Adrenal gland (tissue), 19 donors: ENCODE measurements at places on chromosomes 12 and 14. TPM values are rescaled to one million over a fixed set of nuclear protein-coding genes. Genes with fewer than 3 reads are reported as not detected.

DNA sequence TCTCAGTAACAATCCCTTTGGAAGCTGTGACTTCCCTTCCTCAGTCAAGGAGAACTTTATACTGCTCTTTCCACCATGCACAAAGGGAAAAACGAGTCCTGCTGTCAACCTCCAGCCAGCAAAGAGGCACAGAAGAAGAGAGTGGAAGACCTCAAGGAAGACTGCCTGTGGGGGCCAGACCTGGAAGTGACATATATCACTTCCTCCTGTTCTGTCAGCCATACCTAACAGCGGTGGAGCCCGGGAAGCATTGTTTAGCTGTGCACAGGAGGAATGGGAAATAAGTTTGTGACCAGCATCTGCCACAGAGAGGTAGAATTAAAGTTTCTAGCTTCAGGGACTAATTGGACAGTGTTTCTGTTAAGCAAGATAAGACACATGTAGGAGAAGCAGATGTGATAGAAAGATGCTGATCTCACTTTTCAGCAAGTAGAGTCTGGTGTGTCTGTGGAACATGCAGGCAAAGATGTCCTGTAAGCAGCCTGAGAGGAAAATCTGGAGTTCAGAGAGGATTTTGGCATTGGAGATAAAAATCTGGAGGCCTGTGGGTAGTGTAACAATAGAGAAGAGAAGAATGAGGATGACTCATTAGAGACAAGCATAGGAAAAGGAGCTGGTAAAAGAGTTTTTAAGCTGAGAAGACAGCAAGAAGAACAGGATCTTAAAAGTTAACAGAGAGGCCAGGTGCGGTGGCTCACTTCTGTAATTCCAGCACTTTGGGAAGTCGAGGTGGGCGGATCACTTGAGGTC, 141.6 kb upstream of the CPSF6 start:
- no peaks in the 10 kb centered on the region for H3K36me3 ChIP-seq
- no peak for DNase-seq
- H3K27me3 ChIP-seq = no peaks in the 10 kb centered on the region
- H3K4me3 ChIP-seq = no peak overlapping the region

GRCh38 chr14:81348061-81348460, 52.1 kb downstream of the STON2 start:
- H3K4me3 ChIP-seq = no peak overlapping the region
- no peak for DNase-seq
- no peaks in the 10 kb centered on the region for H3K4me1 ChIP-seq
- no peak overlapping the region for H3K27ac ChIP-seq
- no peaks in the 10 kb centered on the region for H3K27me3 ChIP-seq

- H3K27ac ChIP-seq = no peak overlapping the region
- H3K36me3 ChIP-seq = no peaks in the 10 kb centered on the region
- peaks cover 18% of the 10 kb centered on the region for H3K4me1 ChIP-seq
- DNase-seq = no peak
- H3K4me3 ChIP-seq = no peak overlapping the region
- H3K27me3 ChIP-seq = no peaks in the 10 kb centered on the region
Measured at GRCh38 chr14:35212471-35213142, 79.6 kb upstream of the PSMA6 start.

DNA sequence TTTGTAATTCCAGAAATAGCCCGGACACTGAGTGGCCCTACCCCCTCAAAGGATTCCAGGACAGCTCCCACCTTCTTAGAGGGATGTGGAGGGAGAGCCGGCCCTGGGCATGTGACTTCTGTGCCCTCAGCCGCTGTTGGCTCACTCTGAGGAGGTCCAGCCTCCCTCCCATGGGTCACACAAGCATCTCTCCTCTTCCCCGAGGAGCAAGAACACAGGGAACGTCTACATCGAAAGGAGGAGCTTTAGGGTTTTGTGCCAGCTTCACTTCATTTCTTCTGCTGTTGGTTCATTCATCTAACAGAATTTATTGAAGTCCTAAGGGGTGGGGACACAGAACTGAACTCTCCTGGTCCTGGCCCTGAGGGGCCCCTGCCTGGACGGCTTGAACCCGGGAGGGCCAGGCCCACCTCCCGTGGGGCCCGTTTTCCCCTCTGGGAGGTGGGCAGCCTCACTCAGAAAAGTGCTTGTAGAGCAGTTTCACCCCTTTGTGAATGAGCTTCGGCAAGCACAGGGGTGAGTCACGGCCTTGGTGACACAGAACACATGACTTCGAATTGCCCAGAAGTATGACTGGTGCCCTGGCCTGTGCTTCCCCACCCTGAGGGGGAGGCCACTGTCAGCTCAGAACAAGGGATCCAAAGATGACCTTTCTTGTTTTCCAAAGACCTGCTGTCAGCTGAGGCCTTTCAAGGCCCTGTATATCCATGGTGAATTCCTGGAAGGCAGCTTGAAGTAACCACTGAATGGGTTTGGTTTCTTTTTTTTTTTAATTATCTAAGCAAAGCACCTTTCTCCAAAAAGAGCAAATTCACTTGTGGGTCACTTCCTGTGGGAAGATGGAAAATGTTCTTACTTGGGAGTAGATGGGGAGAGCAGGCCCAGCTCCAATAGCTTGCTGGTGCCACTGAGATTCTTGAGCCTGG, 39.2 kb downstream of the NFKBIA start:
- H3K36me3 ChIP-seq = no peaks in the 10 kb centered on the region
- DNase-seq = peak; percentile 89
- peaks cover 18% of the 10 kb centered on the region for H3K4me1 ChIP-seq
- H3K4me3 ChIP-seq = no peak overlapping the region

GRCh38 chr12:10563966-10564365, 49.4 kb downstream of the MAGOHB start:
- H3K27ac ChIP-seq = no peak overlapping the region
- H3K4me1 ChIP-seq = no peaks in the 10 kb centered on the region
- no peak overlapping the region for H3K4me3 ChIP-seq

DNA sequence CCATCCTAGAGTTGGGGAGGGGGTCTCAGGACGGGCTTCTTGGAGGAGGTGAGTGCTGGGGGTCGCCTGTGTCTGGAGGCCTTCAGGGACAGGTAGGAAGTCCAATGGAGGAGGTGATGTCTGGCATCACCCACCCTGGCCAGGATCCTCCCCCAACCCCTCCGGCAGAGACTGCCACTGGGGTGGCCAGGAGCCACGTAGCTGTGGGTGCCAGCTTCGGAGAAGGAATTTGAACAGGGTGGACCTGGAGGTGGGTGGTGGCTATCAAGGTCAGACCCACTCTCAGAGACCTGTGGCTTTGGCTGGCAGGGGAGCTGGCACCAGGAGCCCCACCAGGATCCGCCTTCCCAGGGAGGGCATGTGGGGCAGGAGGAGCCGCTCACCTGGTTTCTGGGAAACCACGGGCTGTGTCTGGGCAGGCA, 9.1 kb downstream of the CEP170B start:
- H3K4me1 ChIP-seq = no peaks in the 10 kb centered on the region
- H3K27me3 ChIP-seq = no peaks in the 10 kb centered on the region
- H3K36me3 ChIP-seq = peaks cover 13% of the 10 kb centered on the region
- H3K4me3 ChIP-seq = no peak overlapping the region
- DNase-seq = no peak

- no peak overlapping the region for H3K27ac ChIP-seq
- no peak for DNase-seq
- peaks cover 3% of the 10 kb centered on the region for H3K36me3 ChIP-seq
- H3K4me1 ChIP-seq = no peaks in the 10 kb centered on the region
- no peaks in the 10 kb centered on the region for H3K27me3 ChIP-seq
Measured at GRCh38 chr12:50787618-50788017, 23.7 kb downstream of the ATF1 start.

- H3K27me3 ChIP-seq = no peaks in the 10 kb centered on the region
- H3K27ac ChIP-seq = no peak overlapping the region
- H3K4me3 ChIP-seq = no peak overlapping the region
- DNase-seq = no peak
Measured at GRCh38 chr12:87991483-87991882, 37.7 kb downstream of the C12orf50 start.

GRCh38 chr14:105050551-105050897, 14.7 kb downstream of the GPR132 start:
- H3K4me3 ChIP-seq = no peak overlapping the region
- peak; percentile 44 for DNase-seq
- no peaks in the 10 kb centered on the region for H3K4me1 ChIP-seq
- H3K27me3 ChIP-seq = peaks cover 10% of the 10 kb centered on the region
- H3K27ac ChIP-seq = no peak overlapping the region

DNA sequence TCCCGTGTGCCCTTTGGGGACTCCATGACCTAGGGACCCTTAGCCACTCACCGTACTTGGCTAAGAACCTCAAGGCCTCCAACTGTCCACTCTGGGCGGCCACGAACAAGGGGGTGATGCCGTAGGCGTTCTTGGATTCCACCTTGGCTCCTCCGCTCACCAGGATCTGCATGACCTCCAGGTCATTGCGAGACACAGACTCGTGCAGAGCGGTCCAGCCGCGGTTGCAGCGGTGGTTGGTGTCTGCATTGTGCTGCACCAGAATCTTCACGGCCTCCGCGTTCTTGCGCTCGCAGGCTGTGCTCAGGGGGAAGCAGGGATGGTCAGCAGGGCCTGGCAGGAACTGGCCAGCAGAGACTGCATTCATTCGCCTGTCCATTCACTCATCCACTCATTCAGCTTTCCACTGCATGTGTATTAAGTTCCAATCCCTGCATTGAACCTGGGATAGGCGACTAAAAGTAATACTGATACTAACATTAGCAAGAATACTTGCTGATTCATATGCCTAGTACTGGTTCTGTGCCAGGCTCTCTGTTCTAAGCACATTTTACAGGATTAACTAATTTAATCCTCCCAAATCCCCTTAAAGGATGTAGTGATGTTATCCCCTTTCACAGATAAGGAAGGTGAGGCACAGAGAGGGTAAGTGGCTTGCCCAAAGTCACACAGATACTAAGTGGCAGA, 23.9 kb downstream of the FAM181A start:
- DNase-seq = no peak
- no peak overlapping the region for H3K27ac ChIP-seq
- peaks cover 27% of the 10 kb centered on the region for H3K4me1 ChIP-seq
- no peak overlapping the region for H3K4me3 ChIP-seq
- no peaks in the 10 kb centered on the region for H3K27me3 ChIP-seq

GRCh38 chr12:34345801-34346200, 323.5 kb downstream of the ALG10 start:
- no peaks in the 10 kb centered on the region for H3K4me1 ChIP-seq
- no peaks in the 10 kb centered on the region for H3K36me3 ChIP-seq
- H3K4me3 ChIP-seq = no peak overlapping the region
- DNase-seq = no peak
- no peak overlapping the region for H3K27ac ChIP-seq

KLRC1 gene
- total RNA-seq = not detected
